ENCODE measurements at places on chromosomes 2 and 18. TPM values are rescaled to one million over a fixed set of nuclear protein-coding genes. Genes with fewer than 3 reads are reported as not detected.

CXCR2 gene
- 18.7 TPM for total RNA-seq

LBX2 gene
- 0.32 TPM for total RNA-seq

PARD3B gene
- 4.3 TPM for total RNA-seq

POTEJ gene
- total RNA-seq, result not detected

REG3A gene
- not detected for total RNA-seq

BOK gene
- total RNA-seq, result 35.0 TPM

HAAO gene
- 4.1 TPM for total RNA-seq

NCKAP1 gene
- total RNA-seq, result 121 TPM

CROCC2 gene
- 0.12 TPM for total RNA-seq

LRRC30 gene
- not detected for total RNA-seq

CNDP1 gene
- not detected for total RNA-seq

SOX11 gene
- not detected for total RNA-seq

KCNIP3 gene
- 0.96 TPM for total RNA-seq

COL4A3 gene
- total RNA-seq, result 0.76 TPM

PRKAG3 gene
- total RNA-seq, result not detected

GALNT3 gene
- total RNA-seq, result 40.0 TPM

NGEF gene
- 6.1 TPM for total RNA-seq

GALM gene
- total RNA-seq, result 2.2 TPM

CNNM3 gene
- total RNA-seq, result 6.1 TPM

APOB gene
- total RNA-seq, result 0.20 TPM

C2orf66 gene
- not detected for total RNA-seq

LHCGR gene
- total RNA-seq, result not detected

CDCA7 gene
- 14.5 TPM for total RNA-seq

ALPI gene
- total RNA-seq, result not detected

TCF23 gene
- total RNA-seq, result not detected

CNTNAP5 gene
- total RNA-seq, result not detected

SLC39A6 gene
- total RNA-seq, result 24.0 TPM

Measured in esophagus mucosa (tissue), 1 donor.